HuH-7 (cell line): ENCODE measurements at places on chromosomes 6 and 20.

DNA sequence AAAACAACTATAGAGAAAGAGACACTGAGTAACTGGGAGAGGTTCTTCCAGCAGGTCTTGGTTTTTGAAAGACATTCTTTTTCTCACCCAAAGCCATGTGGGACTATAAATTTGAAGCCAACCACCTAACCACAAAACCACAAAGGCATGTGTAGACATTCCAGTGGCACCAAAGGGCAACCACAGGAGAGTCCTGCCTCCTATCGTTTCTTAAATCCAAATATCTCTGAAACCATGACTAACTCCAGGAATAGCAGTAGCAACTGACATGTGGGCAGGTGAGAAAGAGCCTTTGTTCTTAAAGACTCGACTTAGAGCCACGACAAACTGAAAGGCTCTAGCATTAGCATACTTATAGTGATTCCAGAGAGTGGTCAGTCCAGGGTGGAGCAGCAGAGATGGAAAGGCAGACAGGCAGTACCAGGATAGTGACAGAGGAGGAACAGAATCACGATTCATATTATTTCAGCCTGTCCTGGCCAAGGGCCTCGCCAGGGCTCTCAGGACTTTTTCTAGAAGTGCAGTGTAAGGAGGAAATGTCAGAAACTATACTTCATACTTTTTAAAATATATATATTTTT is 9.4 kb upstream of the COL9A1 start:
- no peak for DNase-seq

GRCh38 chr6:52551483-52552277 is 25.2 kb downstream of the TRAM2 start:
- no peak for DNase-seq

- no peak for DNase-seq
These were observed 10.3 kb upstream of the PRSS16 start for GRCh38 chr6:27237089-27237803.

GRCh38 chr20:34190679-34191090 is 50.5 kb upstream of the ASIP start:
- peak; percentile 96 for DNase-seq

- no peak for DNase-seq
These were observed 77.5 kb upstream of the RIPOR2 start for GRCh38 chr6:25013246-25013645.

- no peak for DNase-seq
These were observed 90.4 kb downstream of the SERAC1 start for GRCh38 chr6:158077676-158078075.

DNA sequence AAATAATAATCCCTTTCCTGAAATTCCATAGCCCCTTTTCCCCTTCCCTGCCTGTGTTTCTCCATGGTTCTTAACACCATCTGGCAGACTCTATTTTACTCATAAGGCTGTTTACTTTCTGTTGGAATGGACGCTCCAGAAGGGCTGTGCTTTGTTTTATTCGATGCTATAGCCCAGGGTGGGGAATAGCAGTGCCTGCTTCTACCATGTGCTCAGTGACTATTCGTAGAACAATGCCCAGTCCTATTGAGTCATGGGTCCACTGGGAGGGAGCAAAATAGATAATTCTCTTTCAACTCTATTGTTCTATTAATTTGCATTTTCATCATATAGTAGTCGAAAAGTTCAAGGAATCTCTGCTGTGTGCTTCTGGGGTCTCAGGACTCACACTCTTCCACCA is 565.1 kb downstream of the C6orf118 start:
- DNase-seq, result no peak

DNA sequence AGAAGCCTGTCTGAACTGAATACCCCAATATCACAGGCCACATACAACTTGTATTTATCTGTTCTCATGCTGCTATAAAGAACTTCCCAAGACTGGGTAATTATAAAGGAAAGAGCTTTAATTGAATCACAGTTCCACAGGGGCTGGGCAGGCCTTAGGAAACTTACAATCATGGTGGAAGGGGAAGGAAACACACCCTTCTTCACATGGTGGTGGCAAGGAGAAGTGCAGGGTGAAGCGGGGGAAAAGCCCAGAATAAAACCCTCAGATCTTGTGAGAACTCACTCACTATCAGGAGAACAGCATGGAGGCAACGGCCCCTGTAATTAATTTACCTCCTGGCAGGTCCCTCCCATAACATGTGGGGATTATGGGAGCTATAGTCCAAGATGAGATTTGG is 50.3 kb upstream of the FNDC1 start:
- no peak for DNase-seq

GRCh38 chr20:36461600-36462439 is 79.5 kb upstream of the MYL9 start:
- DNase-seq, result peak; percentile 53

DNA sequence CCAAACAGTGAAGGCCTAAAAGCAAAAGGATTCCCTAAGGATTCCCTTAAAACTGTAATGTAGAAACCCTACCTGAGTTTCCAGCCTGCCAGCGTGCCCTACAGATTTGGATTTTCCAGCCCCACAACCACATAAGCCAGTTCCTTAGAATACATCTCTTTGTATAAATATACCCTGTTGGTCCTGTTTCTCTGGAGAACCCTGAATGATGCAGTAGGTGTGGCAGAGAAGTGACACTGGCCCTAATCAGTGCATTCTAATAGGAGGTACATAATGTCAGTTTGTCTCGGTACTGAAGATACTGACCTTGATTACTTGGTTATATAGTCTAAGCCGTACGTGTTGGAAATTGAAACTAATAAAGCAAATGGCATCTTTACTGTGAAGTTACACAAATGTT is 707.8 kb upstream of the SLC35B3 start:
- DNase-seq, result no peak

- DNase-seq, result no peak
These were observed 9.9 kb downstream of the BAG2 start for GRCh38 chr6:57182017-57182432.

GRCh38 chr6:152351742-152352141 is 285.4 kb downstream of the SYNE1 start:
- DNase-seq, result no peak

GRCh38 chr6:47133230-47134000 is 91.3 kb upstream of the ADGRF1 start:
- DNase-seq, result no peak

DNA sequence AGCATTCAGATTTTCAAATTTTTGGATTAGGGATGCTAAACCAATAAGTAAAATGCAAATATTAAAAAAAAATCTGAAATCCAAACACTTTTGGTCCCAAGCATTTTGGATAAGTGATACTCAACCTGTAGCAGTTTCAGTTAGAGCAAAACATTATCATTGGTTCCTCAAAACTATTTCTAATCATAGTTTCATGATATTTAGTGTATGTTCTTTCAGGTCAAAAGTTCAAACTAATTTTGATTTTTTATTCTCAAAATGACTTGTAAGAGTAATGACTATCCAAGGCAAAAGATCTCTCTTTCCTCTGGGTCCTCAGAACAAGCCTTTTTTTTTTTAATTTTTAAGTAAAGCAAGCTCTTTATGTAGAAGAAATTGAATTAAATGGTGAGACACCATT is 64.0 kb upstream of the TFB1M start:
- no peak for DNase-seq

GRCh38 chr6:118419448-118420394 is 128.4 kb upstream of the PLN start:
- DNase-seq, result no peak

DNA sequence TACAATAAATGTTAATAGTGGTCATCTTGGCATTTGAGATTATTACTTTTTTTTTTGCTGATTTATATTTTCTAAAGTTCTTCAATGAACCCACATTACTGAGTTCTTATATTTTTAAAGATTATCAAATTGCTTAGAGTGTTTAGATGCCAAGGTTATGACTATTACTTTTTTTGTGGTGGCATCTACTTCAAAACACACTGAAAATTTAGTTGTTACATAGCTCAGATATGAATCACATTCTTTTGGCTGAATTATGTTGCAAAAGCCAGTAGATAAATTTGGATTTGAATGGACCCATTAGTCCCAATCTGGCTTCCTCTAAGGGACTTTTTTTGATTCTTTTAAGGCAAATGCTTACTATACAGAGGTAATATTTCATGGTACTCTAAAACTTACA is 8.9 kb downstream of the UTRN start:
- DNase-seq, result no peak

DNA sequence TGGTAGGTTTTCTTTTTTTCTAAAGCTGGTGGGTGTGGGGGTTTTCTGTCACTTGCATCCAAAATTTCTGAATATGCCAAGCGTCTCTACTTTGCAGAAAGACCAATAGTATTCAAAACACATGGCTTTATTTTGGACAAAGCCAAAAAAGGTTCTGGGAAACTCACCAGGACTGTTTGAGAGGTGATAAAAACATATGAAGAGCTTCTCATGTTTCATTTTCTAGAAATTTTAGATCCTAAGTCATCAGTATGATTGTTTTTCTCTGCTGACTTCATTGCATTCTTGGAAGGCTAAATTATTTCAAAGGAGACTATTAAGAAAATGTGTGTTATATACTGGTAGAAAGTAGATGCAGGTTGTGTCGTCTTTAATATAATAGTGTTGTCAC is 51.3 kb downstream of the GCLC start:
- DNase-seq, result no peak

- no peak for DNase-seq
These were observed 6.6 kb downstream of the GMPR start for GRCh38 chr6:16244869-16245451.

- DNase-seq, result no peak
These were observed 868 bp downstream of the CYB5R4 start for GRCh38 chr6:83860359-83860755.

- DNase-seq, result no peak
These were observed 10.5 kb upstream of the MAP1LC3A start for GRCh38 chr20:34547844-34548613.

DNA sequence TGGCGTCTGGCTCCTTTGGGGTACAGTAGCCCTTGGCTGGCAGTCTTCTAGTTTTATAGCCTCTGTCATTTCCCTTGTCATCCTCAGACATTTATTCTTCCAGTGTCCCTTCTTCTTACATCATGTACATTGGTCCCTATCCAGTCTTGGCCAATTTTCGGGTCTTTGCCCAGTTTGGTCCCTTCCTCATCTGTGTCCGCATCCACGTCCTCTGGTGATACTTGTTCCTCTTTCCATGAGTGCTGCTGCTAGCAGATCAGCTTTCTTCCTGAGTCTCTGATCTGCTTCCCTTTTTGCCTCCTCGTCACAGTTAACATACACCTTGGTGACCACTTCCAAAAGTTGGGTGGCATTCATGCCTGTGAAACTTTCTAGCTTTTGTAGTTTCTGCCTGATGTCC is 86.2 kb upstream of the GPR6 start:
- DNase-seq, result no peak

DNA sequence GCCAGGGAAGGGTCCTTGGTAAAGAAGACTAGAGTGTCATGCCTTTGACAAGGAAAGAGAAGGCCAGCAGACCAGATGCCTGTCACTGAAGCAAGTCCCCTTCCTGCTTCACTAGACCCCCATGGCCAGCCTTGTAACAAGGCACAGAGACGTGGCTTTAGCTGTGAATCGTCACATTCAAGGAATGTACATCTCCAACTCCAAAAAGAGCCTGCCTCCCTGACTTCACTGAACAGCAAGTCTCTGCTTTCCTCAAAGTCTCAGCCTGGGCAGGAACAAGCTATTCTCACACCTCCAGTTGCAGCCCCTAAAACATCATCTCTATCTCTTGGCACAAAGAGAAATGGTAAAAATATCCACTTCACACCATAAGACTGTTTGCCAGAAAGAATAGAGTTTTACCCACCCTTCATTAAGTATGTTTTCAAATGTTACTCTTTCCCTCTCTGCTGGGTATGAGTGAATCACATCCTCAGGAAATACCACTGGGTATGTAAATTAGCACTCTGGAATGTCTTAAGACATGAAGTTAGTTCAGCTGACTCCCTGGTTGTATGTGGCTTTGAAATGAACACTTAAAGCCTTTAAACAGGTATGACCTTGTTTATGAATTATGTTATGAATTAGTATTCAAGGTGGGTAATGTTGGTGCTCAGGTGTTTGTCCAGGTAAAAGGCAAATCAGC is 46.4 kb upstream of the NT5E start:
- DNase-seq, result no peak

- no peak for DNase-seq
These were observed 1.1 kb downstream of the HFE start for GRCh38 chr6:26088344-26088743.

GRCh38 chr6:154257067-154257466 is 99.5 kb downstream of the IPCEF1 start:
- DNase-seq, result no peak

DNA sequence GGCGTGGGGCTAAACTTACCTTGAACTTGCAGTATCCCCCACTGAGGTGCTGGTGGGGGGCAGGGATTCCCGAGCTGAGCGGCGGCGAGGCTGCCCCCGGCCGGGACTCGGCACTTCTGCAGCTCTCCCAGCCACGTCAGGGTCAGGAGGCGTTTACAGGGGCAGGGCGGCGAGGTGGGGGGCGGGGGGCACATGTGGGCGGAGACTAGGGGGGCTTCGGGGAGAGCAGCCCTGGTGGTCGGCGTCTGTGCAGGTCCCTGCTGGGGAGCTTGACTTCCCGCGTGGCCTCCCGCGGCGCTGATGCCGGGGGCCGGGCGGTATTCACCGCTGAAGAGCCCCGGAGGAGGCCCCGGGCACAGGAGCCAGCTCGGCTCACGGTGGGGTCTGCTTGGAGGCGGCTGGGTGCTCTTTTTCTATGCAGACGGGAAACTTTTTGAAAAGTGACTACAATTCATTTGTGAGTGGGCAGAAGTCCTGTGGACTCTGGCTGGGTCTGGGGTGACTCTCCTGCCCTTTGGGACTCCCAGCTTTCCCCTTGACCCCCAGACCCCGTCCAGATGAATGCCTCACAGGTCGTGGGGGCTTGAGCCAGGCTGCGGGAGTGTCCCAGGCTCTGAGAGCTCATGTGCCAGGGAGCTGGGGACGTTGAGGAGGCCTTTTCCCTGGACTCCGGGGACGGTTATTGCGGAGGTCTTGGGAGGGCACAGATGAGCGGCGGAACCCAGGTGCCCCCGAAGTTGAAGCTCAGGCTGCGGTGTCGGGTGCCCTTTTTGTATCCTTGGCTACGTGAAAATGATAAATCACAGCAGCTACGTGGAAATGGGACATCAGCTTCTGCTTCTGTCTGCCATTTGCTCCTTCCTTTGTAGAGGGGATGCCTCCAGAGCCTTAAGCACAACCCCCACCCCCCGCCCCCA is 75.9 kb upstream of the GATA5 start:
- no peak for DNase-seq

DNA sequence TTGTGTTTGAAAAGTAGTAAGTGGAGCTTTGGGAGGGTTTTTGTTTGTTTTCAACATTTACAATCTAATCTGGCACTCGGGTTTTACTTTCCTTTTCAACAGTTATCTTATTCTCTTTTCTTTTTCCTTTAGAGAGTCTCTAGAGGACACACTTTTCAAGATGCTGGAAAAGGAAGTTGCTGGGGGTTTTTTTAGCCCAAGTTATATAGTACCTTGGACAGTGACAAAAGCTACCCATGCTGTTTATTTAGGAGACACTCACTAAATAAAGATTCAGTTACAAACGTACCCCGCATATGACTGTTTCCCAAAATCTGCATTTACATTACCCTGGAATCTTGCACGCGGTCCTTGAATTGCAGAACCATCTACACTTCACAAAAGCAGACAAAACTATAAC is 78.8 kb downstream of the MAP7 start:
- DNase-seq, result no peak

GRCh38 chr6:56393615-56394612 is 146.5 kb upstream of the COL21A1 start:
- DNase-seq, result no peak
